ENCODE measurements at places on chromosomes 2 and 18.

GRCh38 chr18:72584787-72585186 is 40.6 kb upstream of the CBLN2 start:
- no peak for DNase-seq

DNA sequence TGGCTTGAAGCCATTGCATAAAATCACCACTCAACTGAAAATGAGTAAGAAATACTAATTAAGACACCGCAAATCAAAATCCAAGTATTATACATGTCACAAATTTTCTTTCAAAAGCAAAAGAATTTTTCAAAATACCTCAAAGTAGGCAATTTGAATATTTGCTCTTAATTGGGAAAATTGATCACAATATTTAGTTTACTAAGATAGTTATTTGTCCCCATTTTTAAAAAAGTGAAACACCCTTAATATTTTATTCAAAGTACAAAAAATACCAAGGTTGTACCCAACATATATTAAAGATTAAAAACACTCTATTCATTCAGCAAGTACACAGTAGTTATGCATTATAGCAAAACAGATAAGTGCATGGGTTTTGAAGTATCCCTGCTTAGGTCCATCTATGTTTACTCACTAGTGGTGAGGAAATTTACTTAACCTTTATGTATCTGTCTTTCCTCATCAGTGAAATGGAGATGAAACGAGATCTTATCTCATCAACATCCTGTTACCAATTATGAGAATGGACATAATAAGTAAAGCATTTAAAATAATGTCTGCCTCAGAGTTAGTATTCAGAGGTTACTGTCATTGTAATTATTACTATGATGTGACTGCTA is 35.1 kb downstream of the VPS54 start:
- no peak for DNase-seq

DNA sequence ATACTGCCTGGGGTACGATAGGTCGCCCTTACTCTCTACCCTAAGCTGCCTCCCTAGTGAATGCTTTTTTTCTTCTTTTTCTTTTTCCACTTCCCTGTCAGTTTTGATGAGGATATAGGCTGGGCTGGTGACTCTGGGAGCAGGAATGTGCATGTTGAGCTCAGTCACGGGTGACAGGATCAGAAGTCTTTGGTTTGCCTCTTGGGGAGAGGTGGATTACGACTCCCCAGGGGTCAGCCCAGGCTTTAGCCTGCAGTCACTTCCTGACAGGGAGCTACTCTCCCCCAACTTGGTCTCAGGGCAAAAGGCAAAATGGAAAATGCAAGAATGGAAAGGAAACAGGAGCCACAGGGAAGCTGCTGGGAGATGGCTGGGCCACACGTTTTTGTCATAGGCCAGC is 57.3 kb downstream of the THNSL2 start:
- DNase-seq, result no peak

GRCh38 chr18:46411867-46412690 is 244.9 kb downstream of the LOXHD1 start:
- DNase-seq, result no peak

GRCh38 chr2:221283896-221284545 is 288.1 kb downstream of the EPHA4 start:
- DNase-seq, result no peak

DNA sequence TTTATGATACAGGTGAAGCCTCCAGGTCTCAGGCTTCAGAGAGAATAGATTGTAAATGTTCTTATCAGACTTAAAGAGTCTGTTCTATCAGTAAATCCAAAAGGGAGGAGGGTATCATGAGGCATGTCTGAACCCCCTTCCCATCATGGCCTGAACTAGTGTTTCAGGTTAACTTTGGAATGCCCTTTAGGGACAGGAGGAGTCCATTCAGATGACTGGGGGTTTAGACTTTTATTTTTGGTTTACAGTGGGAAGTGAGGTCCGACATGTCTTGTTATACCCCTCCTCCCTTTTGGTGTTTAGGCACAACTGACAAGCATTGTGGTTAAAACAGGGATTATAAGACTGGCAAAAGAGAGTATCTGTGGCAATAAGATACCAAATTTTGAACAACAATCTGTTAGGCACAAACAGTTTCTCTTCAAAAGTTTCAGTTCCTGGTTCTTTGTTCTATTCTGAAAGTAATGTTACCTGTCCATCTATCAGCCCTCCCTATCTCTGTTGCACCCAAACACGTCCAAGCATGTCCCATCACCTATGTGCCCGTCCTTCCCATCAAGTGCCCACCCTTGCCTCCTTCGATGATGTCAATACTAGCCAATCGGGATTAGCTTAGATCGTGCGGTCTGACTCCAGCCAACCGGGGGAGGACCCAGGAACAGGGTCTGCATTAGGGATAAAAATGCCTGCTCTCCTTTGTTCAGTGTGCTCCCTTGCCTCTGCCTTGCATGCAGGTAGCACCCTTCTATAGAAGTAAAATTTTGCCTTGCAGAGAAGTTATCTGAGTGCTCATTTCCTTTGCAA is 16.4 kb downstream of the TCF23 start:
- DNase-seq, result no peak

DNA sequence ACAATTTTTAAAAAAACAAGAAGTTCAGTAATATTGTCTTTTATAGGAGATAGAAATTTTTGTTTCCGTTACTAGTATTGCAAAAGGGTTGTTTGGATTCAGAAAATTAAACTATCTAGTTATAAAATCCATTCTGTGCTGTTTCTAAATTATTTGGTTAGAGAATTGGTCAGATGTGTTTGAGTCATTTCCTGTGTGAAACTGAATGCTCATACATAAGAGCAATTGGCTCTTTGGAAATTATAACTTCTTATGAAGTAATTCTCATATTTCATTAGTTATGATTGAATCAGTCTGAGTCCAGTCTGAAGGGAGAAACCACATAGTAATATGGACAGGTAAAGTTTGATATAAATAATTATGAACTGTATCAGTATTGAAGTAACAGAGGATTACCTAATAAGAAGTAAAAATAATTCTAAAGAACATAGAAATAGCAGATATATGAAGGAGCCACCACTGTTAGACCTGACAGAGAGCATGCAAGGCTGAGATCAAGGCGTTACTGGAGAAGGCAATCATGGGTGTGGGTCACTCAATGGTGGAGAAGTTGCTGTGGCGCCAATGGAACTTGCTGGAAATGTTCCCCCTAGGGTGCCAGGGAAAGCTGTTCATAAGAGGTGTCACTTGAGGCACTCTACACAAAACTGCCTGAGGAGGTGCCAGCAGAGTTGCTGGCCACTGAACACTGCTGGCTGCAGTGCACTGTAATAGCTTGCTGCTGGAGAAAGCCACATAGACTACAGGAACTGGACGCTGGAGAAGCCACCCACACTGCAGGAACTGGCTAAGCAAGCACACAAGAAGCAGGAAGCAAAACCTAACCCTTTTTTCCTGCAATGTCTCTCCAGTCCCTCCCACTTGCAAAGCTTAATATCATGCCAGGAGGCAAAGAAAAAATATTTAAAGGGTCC is 18.0 kb upstream of the FAP start:
- DNase-seq, result peak; percentile 3

GRCh38 chr2:239436669-239437335 is 36.0 kb upstream of the HDAC4 start:
- no peak for DNase-seq

- DNase-seq, result no peak
These were observed 488.6 kb upstream of the SMIM21 start for GRCh38 chr18:75915941-75916623.
